Type B pancreatic cell (in vitro differentiated cells): ENCODE measurements at places on chromosomes 13 and 19. TPM values are rescaled to one million over a fixed set of nuclear protein-coding genes. Genes with fewer than 3 reads are reported as not detected.

Gene PRODH2
- 11.5 and 20.6 TPM in 2 replicates for total RNA-seq

Gene KXD1
- 72.9 and 73.9 TPM in 2 replicates for total RNA-seq

Gene DLL3
- 0.74 and 2.7 TPM in 2 replicates for total RNA-seq

Gene CEACAM7
- 4.4 and 8.0 TPM in 2 replicates for total RNA-seq
